ENCODE measurements at places on chromosomes 5 and 9.

DNA sequence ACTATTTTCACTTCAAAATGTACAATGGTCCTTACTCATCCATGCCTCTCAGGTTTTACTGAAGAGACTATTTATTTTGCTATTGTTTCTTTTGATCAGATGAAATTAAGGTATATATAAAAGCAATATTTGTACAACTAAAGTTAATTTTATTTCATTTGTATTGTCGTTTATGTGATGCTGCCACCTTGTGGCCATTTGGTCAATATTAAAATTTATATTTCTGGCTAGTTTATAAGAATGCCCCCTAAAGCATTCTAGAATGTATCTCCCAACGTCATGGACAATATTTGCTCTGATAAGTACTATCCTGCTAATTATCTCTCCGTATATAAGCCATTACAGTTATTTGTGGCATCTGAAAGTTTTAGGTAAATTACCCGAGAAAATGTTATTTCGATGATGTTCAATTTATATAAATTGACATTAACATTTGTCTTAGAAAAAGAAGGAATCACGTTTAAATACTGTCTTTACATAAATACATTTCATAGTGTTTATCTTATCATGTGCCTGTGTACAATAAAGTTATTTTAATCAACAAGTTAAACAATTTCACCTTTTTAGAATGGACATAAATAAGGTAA is 680.0 kb downstream of the TAF11L14 start:
- peak; percentile 30 for DNase-seq

- DNase-seq: no peak
These were observed 79.9 kb upstream of the FBXW11 start for GRCh38 chr5:172086194-172086975.

DNA sequence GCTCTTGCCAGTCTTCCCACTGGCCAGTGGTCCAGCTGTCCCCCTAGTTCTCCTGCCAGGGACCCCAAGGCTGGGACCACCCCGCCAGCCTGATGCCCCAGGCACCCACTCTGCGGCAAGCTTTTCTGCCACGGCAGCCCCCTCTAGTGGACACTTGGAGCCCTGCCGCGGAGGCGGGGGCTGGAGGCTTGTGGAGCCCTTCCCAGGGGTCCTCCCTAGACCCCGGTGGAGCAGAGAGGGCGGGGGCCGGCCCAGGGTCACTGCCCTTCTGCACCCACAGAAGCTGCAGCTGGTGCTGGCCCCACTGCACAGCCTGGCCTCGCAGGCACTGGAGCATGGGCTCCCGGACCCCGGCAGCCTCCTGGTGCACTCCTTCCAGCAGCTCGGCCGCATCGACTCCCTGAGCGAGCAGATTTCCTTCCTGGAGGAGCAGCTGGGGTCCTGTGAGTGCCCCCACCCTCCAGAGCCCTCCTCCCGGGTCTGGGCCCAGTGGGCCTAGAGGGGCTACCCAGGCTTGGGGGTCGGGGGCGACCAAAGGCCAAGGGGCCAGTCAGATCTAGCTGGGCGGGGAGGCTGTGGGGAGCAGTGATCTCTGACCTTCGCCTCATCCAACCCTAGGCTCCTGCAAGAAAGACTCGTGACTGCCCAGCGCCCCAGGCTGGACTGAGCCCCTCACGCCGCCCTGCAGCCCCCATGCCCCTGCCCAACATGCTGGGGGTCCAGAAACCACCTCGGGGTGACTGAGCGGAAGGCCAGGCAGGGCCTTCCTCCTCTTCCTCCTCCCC is 9.1 kb downstream of the EGFL7 start:
- peak; percentile 21 for DNase-seq

DNA sequence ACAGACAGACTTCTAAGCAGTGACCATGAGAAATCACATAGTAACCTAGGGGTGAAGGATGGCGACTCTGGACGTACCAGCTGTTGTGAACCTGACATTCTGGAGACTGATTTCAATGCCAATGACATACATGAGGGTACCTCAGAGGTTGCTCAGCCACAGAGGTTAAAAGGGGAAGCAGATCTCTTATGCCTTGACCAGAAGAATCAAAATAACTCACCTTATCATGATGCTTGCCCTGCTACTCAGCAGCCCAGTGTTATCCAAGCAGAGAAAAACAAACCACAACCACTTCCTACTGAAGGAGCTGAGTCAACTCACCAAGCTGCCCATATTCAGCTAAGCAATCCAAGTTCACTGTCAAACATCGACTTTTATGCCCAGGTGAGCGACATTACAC is 38.0 kb upstream of the CCDC152 start:
- no peak for DNase-seq

- DNase-seq: no peak
These were observed 2.8 kb downstream of the RAD17 start for GRCh38 chr5:69372394-69372793.

- DNase-seq: no peak
These were observed 13.6 kb upstream of the ERMP1 start for GRCh38 chr9:5846501-5846921.

GRCh38 chr5:151004499-151004898 is 15.9 kb upstream of the GPX3 start:
- no peak for DNase-seq

DNA sequence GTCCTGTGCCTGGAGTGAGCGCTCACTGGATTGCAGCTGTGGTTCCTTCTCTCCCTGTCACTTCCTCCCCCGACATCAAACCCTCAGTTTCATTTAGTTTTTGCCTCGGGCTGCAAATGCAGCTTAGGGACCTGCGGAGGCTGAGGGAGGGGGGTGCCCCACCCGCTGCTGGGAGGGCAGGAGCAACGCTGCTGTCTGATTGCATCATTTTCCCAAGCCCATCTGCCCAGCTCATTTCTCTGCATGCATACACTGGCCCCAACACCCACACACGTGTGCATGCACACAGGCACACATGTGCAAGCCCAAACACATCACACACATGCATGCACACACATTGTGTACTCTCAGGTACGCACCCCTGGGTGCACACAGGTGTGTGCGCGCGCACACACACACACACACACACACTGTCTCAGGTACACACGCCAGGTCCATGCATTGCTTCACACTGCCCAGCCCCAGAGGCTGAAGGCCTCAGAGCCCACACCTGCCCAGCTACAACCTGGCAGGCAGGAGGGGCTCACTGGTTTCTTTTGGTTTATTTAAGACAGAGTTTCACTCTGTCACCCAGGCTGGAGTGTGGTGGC is 3.4 kb downstream of the ASS1 start:
- DNase-seq: peak; percentile 78

DNA sequence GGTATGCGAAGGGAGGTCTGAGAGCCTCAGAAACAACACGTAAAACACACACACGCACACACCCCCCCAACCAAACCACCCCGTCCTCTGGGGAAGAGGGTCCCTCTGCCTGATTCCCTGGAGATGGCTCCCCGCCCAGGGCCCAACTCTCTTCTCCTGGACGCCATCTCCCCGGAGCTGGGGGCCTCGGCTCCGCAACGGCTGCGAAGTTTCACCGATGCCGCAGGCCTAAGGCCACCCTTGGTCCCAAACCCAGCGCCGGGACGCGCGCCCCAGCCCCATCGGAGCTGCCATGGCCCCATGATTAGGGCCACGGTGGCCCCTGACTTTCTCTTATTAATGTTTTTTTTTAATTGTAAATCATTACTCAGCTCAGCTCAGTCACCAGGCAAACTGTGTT is 181.4 kb upstream of the TBCA start:
- no peak for DNase-seq

DNA sequence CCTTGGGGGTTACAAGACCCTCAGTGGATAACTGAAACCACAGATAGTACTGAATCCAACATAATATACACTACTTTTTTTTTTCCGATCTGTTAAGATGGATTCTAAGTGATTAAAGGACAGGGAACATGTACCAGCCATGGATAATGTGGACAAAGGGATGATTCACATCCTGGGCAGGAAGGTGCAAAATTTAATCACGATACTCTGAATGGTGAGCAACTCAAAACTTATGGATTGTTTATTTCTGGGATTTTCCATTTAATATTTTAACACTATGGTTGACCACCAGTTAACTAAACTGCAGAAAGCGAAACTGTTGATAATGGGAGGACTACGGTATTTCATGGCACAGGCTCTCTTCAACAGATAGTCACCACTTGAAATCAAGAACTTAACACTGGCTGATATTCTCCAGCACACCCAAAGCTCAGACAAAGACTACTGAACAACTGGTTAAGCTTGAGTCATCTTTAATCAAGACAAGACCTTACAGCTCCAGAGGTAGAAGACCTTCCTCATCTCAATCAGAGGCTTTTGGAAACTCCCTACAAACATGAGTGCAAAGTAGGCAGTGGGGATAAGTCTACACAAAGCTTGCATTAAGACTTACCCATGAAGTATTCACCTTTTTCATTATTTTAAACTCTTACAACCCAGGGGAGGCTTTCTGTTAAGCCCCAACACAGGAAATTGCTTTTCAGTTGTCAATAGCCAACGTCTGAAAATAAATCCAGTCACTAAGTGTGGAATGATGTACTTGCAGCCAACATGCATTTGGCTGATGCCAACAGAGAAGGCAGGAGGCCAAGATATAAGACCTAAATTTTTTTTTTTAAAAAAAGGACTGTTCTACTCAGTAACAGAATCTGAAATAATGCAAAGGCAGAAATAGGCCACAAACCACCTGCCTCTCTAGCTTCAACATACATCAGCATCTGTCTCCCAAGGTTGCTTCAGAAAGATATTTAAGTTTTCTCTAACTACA is 78.7 kb downstream of the ELAVL2 start:
- DNase-seq: no peak

GRCh38 chr9:567128-567746 is 274.3 kb upstream of the DMRT1 start:
- no peak for DNase-seq

DNA sequence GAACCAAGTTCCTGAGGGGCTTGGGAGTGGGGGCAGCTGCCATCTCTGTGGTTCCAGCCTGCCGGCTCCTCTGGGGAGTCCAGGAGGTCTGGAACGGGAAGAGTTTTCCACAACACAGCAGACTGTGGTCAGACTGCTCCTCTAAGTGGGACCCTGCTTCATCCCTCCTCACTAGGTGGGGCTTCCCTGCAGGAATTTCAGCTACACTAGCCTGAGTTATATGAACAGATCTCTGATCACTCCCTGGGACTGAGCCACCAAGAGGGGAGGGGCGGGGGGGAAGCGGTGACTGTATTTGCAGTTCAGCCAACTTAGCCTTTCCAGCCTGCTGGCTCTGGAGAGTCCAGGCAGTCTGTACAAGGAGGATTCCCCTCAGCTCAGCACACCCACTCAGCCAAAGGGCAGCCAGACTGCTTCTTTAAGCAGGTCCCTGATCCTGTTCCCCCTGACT is 19.4 kb downstream of the DTWD2 start:
- DNase-seq: no peak

DNA sequence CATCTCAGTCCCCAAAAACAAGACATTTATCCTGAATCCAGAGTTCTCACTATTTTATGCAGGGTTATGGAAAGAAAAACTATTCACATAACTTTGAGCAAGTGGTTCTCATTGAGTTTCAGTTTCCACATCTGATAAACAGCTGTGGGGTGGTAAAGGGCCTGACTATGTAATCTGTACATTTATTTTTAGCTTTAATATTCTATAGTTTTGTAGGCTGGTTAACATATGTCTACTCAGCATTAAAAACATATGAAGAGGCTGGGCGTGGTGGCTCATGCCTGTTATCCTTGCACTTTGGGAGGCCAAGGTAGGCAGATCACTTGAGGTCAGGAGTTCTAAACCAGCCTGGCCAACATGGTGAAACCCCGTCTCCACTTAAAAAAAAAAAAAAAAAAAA is 301.5 kb upstream of the CCNG1 start:
- no peak for DNase-seq

DNA sequence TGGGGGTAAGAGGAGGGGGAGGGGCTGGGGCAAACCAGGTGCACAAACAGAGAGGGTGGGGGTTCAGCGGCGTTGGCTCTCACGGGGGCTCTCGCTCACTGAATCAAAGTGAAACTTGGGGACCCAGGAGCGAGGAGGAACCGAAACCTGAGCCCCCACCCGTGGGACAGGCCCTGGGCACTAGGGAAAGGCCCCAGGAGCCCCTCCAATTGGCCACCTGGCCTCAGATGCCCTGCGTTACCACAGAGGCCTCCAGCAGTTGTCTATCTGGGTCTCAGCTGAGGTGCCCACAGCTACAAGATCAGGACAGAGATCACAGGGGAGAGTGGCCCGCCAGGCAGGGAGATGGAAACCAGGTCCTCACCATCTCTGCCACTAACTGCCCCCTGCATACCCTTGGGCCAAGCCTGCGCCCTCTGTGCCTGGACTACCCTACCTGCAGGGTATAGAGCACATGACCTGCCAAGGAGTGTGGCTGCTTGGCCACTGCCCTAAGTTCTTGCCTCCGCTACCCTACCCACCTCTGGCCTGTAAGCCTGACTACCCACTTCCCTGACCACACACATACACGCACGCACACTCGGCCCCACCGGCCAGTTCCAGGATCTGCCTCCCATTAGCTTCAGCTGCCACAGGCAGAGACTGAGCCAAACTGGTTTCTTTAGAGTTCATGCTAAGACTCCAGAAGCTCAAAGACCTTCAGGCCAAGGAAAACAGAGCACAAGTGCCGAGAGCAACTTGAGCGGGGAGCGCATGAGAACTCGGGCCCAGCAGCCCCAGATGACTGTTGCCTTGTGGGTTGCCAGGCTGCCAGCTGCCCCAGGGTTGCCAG is 39.9 kb downstream of the PAX5 start:
- no peak for DNase-seq

GRCh38 chr5:82314964-82315758 is 37.0 kb upstream of the RPS23 start:
- DNase-seq: peak; percentile 83

DNA sequence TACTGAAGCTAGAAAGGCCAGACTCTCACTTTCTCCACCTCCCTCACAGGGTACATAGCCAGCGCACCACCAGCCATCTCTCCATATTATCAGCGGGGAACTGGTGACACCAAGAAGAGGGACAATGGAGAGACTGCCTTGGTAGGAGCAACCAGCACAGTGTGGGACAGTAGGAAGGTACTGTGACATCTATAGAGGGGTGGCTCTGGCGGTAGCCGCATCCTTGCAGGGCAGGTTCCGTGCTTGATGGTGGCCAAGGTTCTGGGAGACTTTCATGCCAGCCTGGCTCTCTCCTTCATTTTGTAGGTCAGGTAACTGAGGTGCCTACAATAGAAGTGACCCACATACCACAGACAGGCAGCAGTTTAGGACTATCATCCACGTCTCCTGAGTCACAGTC is 65.5 kb upstream of the SMIM23 start:
- DNase-seq: no peak

GRCh38 chr5:159650803-159651202 is 265.5 kb upstream of the ADRA1B start:
- no peak for DNase-seq

- no peak for DNase-seq
These were observed 51.6 kb upstream of the ZFR start for GRCh38 chr5:32496104-32496503.

GRCh38 chr5:59098743-59099142 is 515.9 kb downstream of the RAB3C start:
- no peak for DNase-seq

DNA sequence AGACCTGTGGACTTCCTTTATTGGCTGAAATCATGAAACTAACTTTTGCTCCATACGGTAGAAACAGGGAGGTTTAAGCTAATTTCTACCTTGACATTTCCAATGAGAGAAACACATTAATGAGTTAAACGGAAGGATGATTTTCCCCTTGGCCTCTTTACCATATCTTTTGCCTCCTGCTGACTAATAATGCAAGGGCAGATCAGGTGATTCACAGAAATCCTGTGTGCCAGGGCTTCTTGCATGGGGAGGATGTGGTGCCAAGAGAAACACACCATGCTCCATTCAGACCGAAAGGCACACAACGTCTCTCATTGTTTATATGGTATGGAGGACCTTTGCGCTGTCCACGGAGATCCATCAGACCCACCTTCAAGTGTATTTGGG is 17.4 kb upstream of the PRLR start:
- DNase-seq: no peak

All from EH (cell line).